Breast epithelium (tissue), 4 donors: ENCODE measurements at places on chromosomes 2 and 18. TPM values are rescaled to one million over a fixed set of nuclear protein-coding genes. Genes with fewer than 3 reads are reported as not detected.

GRCh38 chr2:154291511-154291910 is 407.0 kb upstream of the KCNJ3 start:
- no peak overlapping the region for H3K27ac ChIP-seq
- no peak for DNase-seq
- no peaks in the 10 kb centered on the region for H3K36me3 ChIP-seq
- H3K27me3 ChIP-seq, result no peaks in the 10 kb centered on the region
- no peak overlapping the region for H3K4me3 ChIP-seq

DNA sequence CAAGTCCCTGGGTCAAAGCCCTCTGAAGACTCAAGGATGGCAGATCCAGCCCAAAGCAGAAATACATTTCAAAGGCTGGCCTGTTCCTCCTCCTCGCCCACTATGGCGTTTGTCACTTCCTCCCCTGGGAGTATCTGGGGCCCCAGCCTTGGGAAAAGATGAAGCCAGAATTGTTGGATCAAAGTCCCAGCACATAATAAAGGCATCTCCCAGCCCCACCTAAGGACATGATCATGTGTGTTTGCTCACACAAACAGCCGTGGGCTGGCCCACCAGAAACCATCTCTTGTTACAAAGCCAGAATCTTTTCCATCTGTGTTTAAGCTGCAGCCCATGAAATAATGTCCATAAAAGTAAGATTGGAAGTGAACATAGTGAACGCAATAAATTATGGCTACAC is 50.1 kb upstream of the HAAO start:
- no peaks in the 10 kb centered on the region for H3K27me3 ChIP-seq
- H3K36me3 ChIP-seq, result no peaks in the 10 kb centered on the region
- H3K4me1 ChIP-seq, result no peaks in the 10 kb centered on the region
- no peak overlapping the region for H3K4me3 ChIP-seq

- H3K27ac ChIP-seq, result no peak overlapping the region
- no peaks in the 10 kb centered on the region for H3K4me1 ChIP-seq
- no peak for DNase-seq
These were observed 16.8 kb downstream of the GULP1 start for GRCh38 chr2:188308483-188308882.

DNA sequence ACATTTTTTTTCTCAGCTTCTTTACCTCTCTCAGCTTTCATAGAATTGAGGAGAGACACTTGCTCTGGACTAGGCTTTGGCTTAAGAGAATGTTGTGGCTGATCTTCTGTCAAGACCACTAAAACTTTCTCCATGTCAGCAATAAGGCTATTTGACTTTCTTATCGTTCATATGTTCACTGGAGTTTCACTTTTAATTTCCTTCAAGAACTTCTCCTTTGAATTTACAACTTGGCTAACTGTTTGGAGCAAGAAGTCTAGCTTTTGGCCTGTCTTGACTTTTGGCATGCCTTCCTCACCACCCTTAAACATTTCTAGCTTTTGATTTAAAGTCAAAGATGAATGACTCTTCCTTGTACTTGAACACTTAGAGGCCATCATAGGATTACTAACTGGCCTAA is 104.4 kb upstream of the SLC39A10 start:
- H3K27ac ChIP-seq, result no peak overlapping the region
- H3K4me3 ChIP-seq, result no peak overlapping the region
- no peak for DNase-seq
- no peaks in the 10 kb centered on the region for H3K27me3 ChIP-seq

GRCh38 chr2:3633982-3634595 is 23.9 kb upstream of the ALLC start:
- no peaks in the 10 kb centered on the region for H3K36me3 ChIP-seq
- no peaks in the 10 kb centered on the region for H3K4me1 ChIP-seq
- DNase-seq, result no peak
- no peak overlapping the region for H3K4me3 ChIP-seq
- H3K27ac ChIP-seq, result no peak overlapping the region

DNA sequence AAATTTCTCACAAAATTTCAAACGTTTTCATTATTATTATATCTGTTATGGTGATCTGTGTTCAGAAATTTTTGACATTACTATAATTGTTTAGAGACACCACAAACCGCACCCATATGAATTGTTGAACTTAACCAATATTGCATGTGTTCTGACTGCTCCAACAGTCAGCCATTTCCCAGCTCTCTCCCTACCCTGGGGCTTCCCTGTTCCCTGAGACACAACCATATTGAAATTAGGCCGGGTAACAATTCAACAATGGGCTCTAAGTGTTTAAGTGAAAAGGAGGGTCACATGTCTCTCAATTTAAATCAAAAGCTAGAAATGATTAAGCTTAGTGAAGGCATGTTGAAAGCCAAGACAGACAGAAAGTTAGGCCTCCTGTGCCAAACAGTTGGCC is 424.0 kb downstream of the DSC3 start:
- no peak for DNase-seq
- H3K27ac ChIP-seq, result no peak overlapping the region
- no peaks in the 10 kb centered on the region for H3K36me3 ChIP-seq
- H3K4me1 ChIP-seq, result no peaks in the 10 kb centered on the region
- H3K27me3 ChIP-seq, result no peaks in the 10 kb centered on the region
- H3K4me3 ChIP-seq, result no peak overlapping the region

- no peaks in the 10 kb centered on the region for H3K4me1 ChIP-seq
- H3K4me3 ChIP-seq, result no peak overlapping the region
- no peaks in the 10 kb centered on the region for H3K27me3 ChIP-seq
- no peaks in the 10 kb centered on the region for H3K36me3 ChIP-seq
These were observed 3.8 kb downstream of the SULT1C3 start for GRCh38 chr2:108243566-108243965.

DNA sequence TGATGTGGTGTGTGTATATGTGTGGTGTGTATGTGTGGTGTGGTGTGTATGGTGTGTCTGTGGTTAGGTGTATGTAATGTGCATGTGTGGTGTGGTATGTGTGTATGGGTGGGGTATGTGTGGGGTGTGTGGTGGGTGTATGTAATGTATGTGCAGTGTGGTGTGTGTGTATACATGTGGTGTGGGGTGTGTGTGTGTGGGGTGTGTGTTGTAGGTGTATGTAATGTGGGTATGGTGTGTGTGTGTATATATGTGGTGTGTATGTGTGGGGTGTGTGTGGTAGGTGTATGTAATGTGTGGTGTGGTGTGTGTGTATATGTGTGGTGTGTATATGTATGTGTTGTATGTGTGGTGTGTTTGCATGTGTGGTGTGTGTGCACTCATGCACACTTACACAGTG is 84.8 kb upstream of the ID2 start:
- DNase-seq, result no peak
- no peak overlapping the region for H3K27ac ChIP-seq
- no peaks in the 10 kb centered on the region for H3K4me1 ChIP-seq
- no peaks in the 10 kb centered on the region for H3K27me3 ChIP-seq
- H3K36me3 ChIP-seq, result no peaks in the 10 kb centered on the region

GRCh38 chr2:181169503-181169902 is 189.1 kb downstream of the UBE2E3 start:
- H3K27ac ChIP-seq, result no peak overlapping the region
- H3K4me1 ChIP-seq, result no peaks in the 10 kb centered on the region
- DNase-seq, result no peak
- H3K27me3 ChIP-seq, result no peaks in the 10 kb centered on the region

DNA sequence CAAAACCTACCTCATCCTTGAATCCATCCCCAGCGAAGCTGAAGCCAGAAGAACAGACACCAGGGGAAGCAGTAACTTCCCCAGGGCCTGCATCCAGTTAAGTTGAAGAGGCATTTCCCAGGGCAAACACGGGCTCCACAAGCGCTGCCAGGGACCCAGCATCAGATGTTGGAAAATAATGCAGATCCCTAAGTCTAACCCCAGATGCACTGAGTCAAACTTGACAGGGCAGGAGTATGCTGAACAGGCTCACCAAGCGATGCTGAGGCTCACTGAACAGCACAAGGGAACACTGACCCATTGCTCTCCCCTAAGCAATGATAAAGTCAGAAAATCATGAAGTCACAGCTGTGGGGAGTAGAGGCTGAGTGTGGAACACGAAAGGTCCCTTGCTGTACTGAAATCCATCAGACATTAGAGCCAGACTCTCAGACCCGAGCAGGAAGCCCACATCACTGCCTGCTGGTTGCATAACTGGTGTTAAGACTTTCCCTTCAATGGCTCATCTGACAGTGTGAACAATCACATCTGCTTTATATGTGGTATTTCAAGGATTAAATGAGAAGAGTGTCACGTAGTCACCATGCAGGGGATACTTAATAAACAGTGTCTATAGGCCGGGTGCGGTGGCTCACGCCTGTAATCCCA is 36.2 kb downstream of the TNS1 start:
- peak; percentile 9 for DNase-seq
- H3K27me3 ChIP-seq, result no peaks in the 10 kb centered on the region
- H3K4me1 ChIP-seq, result peaks cover 19% of the 10 kb centered on the region
- H3K4me3 ChIP-seq, result no peak overlapping the region

DNA sequence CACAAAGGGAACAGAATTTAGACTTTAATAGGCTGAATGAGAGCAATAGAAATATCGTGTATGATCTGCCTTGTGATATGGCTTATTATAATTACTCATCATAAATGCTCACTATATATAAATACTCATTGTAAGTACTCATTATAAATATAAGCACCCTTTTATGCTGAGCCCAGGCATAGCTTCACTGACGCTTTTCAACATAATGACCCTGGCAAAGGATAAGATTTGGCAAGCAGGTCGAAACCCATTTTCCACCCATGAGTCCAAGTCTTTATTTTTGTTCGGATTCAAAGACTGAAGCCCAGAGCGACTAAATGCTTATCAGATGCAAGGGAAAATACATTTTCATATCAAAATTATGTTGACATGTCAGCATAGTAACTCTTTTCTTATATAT is 500.4 kb downstream of the SLC4A3 start:
- no peaks in the 10 kb centered on the region for H3K4me1 ChIP-seq
- H3K27ac ChIP-seq, result no peak overlapping the region
- no peak for DNase-seq

- no peak for DNase-seq
- no peaks in the 10 kb centered on the region for H3K4me1 ChIP-seq
- H3K36me3 ChIP-seq, result no peaks in the 10 kb centered on the region
- H3K27me3 ChIP-seq, result no peaks in the 10 kb centered on the region
These were observed 1356.2 kb upstream of the NXPH2 start for GRCh38 chr2:140136366-140136765.

- H3K27me3 ChIP-seq, result no peaks in the 10 kb centered on the region
- no peak overlapping the region for H3K27ac ChIP-seq
- H3K36me3 ChIP-seq, result no peaks in the 10 kb centered on the region
- H3K4me3 ChIP-seq, result no peak overlapping the region
These were observed 8.2 kb upstream of the CIB4 start for GRCh38 chr2:26649322-26649721.

DNA sequence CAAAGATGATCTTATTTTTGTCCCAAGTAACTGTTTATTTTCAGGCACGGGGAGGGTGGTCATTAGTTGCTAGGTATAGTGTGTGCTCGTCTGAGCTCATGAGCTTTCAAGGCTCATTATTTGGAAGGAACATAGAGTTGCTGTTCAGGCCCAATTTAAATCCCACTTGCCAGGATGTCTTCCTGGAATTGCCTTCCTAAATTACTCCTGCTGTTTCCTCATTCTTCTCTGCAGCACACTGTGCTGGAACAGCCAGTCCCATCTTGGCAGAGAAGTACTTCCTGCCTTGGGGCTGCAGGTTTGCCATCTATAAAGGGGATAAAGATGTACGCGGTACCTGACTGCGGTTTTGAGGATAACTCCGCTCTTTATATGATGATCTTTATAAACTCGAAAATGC is 37.3 kb downstream of the GREB1 start:
- DNase-seq, result peak; percentile 65
- no peaks in the 10 kb centered on the region for H3K27me3 ChIP-seq
- no peaks in the 10 kb centered on the region for H3K4me1 ChIP-seq

DNA sequence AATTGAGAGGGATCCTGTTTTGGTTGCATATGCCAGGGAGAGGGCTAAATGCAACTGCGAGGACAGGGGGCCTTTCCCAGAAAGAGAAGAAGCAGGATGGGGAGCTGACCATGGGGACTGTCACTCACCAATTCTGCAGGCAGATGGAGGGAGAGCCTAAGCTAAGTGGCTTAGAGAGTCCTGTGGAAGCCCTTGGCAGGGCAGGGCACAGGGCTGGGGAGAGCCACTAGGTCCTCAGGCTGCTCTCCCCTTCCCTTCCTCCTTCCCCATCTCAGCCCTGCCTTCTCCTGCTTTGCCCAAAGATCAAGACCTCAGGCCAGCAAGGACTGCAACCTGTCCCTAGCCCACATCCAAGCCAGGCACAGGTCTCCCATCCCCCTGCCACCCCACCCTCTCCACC is 24.4 kb upstream of the CATIP start:
- no peaks in the 10 kb centered on the region for H3K36me3 ChIP-seq
- H3K27me3 ChIP-seq, result no peaks in the 10 kb centered on the region
- no peaks in the 10 kb centered on the region for H3K4me1 ChIP-seq
- H3K4me3 ChIP-seq, result no peak overlapping the region
- DNase-seq, result no peak

DNA sequence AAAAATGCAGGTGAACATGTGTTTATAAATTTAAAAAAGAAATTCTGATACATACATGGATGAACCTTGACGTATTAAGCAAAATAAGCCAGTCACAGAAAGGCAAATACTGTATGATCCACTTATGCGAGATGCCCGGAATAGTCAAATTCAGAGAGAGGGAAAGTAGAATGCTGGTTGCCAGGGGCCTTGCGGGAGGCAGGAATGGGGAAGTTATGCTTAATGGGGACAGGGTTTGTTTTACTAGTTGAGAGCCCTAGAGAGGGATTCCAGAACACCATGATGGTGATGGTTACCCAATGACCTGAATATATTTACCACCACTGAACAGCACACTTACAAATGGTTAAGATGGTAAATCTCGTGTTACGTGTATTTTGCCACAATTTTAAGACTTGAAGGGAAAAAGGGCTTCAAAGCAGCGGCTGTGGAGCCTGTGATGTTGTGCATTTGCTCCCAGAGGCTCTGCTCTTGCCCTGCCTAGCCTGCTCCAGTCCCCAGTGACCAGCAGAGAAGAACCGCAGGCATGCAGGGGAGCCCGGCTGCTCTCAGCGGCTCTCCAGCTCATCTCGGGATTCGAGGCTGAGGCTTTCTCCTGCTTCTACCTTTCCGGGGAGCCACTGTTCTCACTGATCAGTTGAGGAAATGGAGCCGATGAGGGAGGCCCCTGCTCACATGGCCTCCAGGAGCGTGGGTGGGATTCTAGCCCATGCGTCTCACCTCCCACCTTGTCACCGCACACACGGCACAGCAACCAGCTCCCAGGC is 51.7 kb upstream of the TFCP2L1 start:
- no peak overlapping the region for H3K4me3 ChIP-seq
- no peaks in the 10 kb centered on the region for H3K27me3 ChIP-seq
- H3K4me1 ChIP-seq, result no peaks in the 10 kb centered on the region
- H3K27ac ChIP-seq, result no peak overlapping the region

GRCh38 chr2:8115456-8115855 is 566.4 kb upstream of the ID2 start:
- no peak overlapping the region for H3K4me3 ChIP-seq
- DNase-seq, result no peak
- H3K4me1 ChIP-seq, result no peaks in the 10 kb centered on the region
- H3K27ac ChIP-seq, result no peak overlapping the region

CLEC4F gene
- not detected for total RNA-seq

SERPINB13 gene
- not detected for total RNA-seq

GORASP2 gene
- total RNA-seq, result 31.4 TPM

ANKRD30BL gene
- total RNA-seq, result 1.5 TPM

SOCS6 gene
- total RNA-seq, result 32.9 TPM

LAMA3 gene
- 127 TPM for total RNA-seq

PLEK gene
- total RNA-seq, result 11.7 TPM

MC4R gene
- total RNA-seq, result not detected

DNAJC27 gene
- total RNA-seq, result 5.1 TPM

CRYGB gene
- not detected for total RNA-seq

FBXO48 gene
- total RNA-seq, result 1.6 TPM

MOB4 gene
- total RNA-seq, result 20.6 TPM

SSB gene
- 124 TPM for total RNA-seq

DCTN1 gene
- 92.2 TPM for total RNA-seq

SLC40A1 gene
- 183 TPM for total RNA-seq

CCBE1 gene
- 4.9 TPM for total RNA-seq
